ENCODE measurements at places on chromosomes 3 and 15.

- no peak for DNase-seq
Observed at GRCh38 chr3:128933213-128933921, 53.9 kb downstream of the ACAD9 start.

- DNase-seq, result peak; percentile 43
Observed at GRCh38 chr3:149808209-149808829, 4.7 kb upstream of the RNF13 start.

- DNase-seq, result no peak
Observed at GRCh38 chr3:39971559-39972031, 162.2 kb downstream of the MYRIP start.

DNA sequence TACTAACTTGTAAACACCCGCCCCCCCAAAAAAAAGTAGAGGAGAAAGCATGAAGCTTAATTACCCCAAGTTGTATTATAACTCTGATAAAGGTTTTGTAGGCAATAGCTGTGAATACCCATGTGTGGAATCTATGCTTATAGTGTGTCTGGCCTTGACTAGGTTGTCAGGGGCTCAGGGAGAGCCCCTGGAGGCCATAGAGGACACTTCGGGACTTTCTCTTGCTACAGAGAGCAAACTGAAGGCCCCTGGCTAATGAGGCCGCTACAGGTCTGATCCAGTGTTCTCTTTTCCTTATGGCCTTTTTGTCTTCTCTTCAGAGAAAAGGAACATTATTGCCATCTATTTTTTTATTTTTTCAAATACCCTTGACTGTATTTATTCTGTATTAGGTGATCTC is 19.1 kb upstream of the SCAANT1 start:
- no peak for DNase-seq

DNA sequence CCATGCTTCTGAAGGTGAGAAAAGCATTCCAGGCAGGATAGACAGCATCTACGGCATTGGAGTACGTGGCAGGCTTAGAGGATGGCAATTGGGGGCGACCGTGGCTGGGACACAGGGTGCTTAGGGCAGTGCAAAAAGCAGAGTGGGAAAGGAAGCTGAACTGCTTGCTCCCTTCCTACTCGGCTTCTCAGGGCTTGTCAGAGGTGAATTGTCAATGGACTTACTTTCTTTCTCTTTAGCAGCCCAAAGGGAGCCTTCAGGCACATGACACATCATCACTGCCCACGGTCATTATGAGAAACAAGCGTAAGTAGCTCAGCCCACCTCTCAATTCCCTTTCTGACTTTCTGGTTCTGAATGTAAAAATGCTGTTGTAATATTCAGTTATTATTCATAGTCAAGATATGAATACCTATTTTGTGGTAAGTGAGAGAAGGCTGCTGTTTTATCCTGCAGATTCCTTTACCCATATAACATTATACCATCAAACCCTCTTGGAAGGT is 84.3 kb downstream of the KLHL25 start:
- DNase-seq, result no peak

- no peak for DNase-seq
Observed at GRCh38 chr3:23252122-23252521, 49.0 kb downstream of the UBE2E2 start.

DNA sequence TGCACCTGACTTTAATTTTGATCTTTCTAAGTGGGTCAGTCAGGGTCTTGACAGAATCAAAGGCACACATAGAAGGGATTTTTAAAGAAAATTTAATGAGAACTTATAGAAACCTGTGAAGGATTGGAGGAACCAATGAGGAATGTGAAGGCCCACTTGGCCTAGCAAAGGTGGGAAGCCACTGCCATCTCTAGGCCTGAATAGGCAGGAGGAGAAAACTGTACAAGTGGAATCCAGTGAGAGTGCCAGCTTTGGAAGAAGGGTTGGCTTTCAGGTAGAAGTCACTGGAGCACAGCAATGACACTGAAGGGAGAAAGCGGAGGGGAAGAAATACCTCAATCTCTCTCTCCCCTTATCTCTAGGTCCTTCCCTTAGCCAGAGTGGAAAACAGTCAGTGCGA is 380.7 kb upstream of the KCNMB2 start:
- no peak for DNase-seq

- DNase-seq, result no peak
Observed at GRCh38 chr3:181133832-181134231, 144.3 kb upstream of the DNAJC19 start.

- no peak for DNase-seq
Observed at GRCh38 chr3:31137718-31138465, 243.4 kb upstream of the GADL1 start.

All from T-helper 1 cell (primary cell).